ENCODE measurements at places on chromosomes 7 and 10.

DNA sequence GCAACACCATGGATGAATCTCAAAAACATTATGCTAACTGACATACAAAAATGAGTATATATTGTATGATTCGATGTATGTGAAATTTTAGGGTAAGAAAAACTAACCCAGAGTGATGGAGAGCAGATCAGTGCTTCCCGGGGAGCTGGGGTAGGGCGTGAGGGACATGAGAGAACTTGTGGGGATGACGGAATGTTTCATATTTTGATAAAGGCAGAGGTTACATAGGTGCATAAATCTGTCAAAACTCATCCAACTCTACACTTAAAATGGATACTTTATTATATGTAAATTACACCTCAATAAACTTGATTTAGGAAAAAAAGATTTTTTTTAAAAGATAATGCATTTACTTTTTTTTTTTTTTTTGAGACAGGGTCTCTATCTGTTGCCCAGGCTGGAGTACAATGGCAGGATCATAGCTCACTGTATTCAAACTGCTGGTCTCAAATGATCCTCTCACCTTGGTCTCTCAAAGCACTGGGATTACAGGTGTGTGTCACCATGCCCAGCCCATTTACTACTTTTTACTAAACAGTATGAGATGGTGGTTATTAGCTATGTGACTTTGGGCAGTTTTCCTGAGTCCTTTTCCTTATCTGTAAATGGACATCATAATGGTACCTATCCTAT is 13.7 kb downstream of the RHEB start:
- no peak for DNase-seq

- no peak for DNase-seq
Observed at GRCh38 chr10:75916906-75917305, 485.5 kb downstream of the LRMDA start.

DNA sequence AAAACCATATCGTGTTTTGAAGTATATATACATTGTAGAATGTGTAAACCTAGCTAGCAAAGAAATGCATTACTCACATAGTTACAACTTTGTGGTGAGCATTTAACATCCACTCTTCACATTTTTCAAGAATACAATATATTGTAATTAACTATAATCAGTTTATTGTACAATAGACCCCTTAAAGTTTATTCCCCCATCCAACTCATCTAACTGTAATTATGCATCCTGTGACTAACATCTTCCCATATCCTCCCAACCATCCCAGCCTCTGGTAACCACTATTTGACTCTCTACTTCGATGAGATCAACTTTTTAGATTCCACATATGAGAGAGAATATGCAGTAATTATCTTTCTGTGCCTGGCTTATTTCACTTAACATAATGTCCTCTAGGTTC is 526.4 kb downstream of the KIF20B start:
- DNase-seq = no peak

DNA sequence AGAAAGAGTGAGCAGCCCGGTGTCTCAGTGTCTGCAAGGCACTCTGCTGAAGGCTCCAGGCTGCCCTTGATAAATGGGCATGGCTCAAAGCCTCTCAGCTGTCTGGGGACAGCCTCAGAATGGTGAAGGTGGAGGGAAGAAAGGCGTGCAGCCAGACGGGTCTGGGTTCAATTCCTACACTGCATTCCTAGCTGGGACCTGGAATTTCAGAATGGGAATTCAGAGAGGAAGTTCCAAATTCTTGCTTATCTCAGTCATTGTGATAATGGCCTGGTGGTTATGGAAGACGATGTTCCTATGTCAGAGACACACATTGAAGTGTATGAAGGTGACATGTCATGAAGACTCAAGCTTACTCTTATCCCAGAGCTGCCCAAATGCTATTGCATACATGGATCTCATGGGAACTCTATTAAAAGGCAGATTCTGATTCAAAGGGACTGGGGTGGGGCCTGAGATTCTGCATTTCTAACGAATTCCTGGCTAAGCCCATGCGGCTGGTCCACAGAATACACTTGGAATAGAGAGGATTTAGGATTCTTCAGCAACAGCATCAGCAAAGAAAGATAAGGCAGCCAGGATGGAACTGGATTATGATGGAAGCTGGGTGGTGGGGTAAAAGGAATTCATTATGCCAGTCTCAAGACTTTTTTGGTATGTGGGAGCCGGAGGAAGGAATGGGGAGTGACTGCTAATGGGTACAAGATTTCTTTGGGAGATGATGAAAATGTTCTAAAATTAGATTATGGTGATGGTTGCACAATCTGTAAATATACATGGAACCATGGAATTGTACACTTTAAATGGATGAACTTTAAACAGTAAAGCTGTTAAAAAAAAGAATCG is 82.6 kb upstream of the ZMIZ1 start:
- no peak for DNase-seq

- DNase-seq = no peak
Observed at GRCh38 chr7:134741907-134742635, 37.4 kb upstream of the CALD1 start.

DNA sequence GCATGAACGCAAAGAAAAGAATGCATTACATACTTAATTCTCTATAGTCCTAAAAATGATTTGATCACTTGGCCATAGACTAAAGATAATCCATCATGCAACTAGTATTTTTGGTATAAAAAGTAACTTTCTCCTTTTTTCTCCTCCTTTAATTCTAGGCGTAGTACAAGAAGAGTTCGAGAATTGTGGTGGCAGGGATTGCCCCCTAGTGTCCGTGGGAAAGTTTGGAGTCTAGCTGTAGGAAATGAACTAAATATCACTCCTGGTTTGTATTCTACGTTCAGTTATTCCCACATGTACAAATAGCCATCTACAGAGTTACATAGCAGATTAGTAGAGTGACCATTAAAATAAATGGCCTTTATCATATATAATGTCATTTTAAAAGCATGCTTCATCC is 45.5 kb upstream of the HELLS start:
- no peak for DNase-seq

DNA sequence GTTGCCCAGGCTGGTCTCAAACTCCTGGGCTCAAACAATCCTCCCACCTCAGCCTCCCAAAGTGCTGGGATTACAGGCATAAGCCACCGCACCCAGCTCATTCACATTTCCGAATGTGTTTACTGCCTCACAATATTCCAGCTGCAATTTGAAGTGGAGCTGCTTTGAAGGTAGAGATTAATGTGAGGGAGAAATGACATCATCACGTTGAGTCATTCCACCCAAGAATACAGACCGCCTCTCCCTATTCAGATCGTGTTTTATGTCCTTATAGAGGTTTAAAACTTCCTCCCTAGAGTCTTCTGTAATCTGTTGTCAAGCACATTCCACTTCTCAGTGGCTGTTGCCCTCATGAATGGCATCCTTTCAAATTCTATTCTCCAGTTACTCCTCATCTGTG is 100.4 kb upstream of the PDGFA start:
- no peak for DNase-seq

DNA sequence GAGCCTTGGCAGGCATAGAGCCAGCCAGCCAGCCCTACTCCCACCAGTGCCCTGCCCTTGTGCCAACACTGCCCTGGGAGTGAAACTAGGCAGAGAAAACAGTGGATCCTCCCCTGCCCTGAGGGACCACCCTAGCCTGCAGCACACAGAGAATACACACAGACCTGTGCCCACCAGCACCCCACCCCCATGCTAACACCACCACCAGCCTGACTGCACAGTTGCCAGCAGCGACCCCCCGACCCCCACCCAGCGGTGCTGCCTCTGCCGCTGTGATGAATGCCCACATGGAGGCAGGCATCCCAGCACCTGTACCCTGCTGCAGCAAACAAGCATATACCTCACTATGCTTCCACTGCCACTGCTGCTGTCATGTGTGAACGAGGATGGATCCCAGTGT is 9.4 kb upstream of the MIOS start:
- no peak for DNase-seq

GRCh38 chr7:1331561-1332467 is 99.1 kb downstream of the UNCX start:
- no peak for DNase-seq

GRCh38 chr10:97002670-97003069 is 170.6 kb downstream of the LCOR start:
- no peak for DNase-seq

DNA sequence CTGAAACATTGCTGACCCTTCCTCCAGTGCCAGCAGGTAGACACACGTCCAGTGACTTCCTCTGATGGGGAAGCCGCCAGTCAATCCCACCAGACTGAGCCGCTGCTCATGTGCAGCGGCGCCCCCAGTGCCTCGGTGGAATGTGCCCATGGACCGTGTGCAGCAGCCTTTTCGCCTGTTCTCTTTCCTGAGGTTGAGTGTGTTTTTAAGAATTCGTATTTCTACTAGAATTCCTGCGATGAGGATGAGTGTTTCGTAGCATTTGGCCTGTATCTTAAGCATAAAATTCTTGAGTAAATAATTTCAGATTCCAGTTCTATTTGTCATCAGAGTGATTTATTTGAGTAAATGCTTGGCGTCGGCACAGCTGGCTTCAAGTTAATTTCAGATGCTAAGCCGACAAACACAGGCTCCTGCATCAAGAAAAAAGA is 35.4 kb downstream of the BNIP3 start:
- DNase-seq = no peak

GRCh38 chr7:25842201-25842733 is 309.7 kb upstream of the NFE2L3 start:
- DNase-seq = no peak

- DNase-seq = no peak
Observed at GRCh38 chr10:24208661-24209431, at the start of gene KIAA1217. Gene KIAA1217, plus strand, starts transcription at chr10:24209138. Its CDS starts 56 bp downstream, at chr10:24209194.

DNA sequence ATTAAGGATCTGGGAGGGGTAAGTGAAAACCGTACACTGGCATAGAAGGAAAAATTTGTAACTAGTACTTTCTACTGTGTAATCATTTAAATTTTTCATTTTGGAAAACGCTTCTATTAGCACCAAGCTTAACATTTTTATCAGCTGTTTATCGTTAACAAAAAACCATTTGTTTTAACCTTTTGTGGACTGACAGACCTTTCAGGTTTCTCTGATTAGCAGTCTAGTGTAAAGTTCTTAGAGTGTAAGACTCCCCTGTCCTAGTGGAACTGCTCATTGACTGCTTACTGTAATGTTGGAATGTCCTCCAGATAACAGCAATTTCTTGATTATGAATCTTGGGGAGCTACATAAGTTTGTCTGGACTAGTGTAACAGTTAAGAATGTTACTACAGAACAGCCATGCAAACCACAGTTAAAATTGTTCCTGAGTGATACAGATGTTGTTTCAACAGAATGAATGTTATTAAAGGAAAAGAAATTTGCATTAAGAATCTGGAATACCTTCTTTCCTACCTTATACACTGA is 2.0 kb downstream of the DBF4 start:
- DNase-seq = no peak

- DNase-seq = no peak
Observed at GRCh38 chr10:129950676-129951075, 13.4 kb downstream of the EBF3 start.

DNA sequence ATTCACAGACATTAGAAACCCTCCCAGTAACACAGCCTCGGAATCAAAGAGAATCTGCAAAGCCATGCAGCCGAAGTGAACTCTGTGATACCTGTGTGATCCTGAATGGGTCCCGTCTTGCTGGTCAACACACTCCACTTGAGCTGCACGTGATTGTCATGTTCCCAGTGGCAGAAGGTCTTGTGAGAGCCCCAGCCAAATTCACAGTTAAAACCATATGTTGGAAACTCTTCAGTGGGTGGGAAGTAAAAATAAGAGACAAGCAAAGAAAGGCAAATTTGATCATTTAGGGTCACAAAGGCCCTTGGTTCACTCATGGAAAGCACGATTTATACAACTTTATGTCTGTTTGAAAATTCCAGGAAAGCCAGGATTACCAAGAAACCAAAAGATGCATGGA is 142.3 kb downstream of the NRP1 start:
- no peak for DNase-seq

- DNase-seq = no peak
Observed at GRCh38 chr7:131244259-131244852, 83.3 kb upstream of the MKLN1 start.

DNA sequence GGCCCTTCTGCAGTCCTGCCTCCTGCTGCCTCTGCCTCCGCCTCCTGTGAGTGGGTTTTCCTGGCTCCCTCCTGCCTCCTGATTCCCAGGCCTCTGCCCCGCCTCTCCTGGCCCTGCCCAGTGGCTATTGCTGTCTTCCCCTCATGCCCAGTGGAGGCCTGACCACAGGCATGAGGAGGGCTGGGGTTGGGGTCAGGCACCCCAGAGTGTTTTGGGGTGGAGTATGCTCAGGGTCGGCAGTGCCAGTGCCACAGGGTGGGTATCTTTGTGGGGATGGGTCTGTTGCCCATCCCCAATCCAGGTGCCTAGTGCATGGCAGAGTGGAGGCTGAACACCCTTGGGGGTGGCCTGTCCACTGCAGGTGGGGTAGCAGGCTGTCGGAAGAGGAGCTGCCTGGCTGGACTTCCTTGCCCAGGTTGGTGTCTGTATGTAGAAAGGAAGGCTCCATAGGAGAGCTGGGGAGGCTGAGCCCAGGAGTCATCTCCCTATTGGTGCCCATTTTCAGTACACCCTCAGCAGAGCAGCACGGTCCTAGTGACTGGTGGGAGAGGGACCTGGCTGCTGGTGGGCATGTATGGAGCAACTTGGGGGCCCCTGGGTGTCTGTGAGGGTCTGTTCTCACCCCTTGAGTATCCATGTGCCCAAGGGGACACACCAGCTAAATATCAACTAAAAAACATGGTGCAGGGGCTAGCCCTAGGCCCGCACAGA is 62.2 kb downstream of the ARHGAP22 start:
- no peak for DNase-seq

DNA sequence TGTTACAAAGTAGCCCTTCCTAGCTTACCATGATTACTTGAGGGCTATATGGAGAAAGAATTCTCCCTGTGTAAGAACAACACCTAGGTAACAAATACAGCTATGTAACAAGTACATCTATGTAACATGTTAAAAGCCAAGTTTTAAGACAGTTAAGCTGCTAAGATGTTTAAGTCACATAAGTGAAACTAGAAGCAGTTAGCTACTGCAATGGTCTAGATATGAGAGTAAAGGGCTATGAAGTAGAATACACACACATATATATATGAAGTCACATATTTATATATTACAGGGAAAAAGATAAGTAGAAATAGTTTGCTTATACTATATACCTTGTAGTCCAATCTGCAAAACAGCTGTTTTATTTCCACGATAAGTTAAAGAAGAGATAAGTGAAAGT is 14.4 kb downstream of the POT1 start:
- no peak for DNase-seq

- peak; percentile 30 for DNase-seq
Observed at GRCh38 chr7:144818511-144818910, 17.3 kb downstream of the TPK1 start.

- no peak for DNase-seq
Observed at GRCh38 chr10:93553482-93554315, 12.8 kb upstream of the FFAR4 start.
